ENCODE measurements at places on chromosomes 3 and 15.

GRCh38 chr3:197026481-197026866 lies 3.1 kb downstream of the MELTF start:
- DNase-seq: no peak

DNA sequence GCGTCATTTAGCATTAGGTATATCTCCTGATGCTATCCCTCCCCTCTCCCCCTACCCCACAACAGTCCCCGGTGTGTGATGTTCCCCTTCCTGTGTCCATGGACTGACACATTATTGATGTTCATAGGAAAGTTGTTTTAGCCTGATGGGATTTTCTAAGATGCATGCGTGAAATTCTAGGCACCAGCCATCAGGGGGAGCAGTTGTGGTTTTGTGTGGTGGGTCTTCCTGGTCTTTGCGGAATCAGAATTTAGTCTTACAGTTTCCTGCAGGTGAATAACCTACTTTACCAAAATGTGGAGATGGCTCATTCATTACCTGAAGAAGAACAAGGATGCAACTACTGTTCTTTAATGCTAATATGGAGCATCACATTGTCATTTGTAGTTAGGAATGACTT lies 455.0 kb upstream of the THBS1 start:
- peak; percentile 68 for DNase-seq

GRCh38 chr15:46442184-46442583 lies 807.4 kb downstream of the SQOR start:
- peak; percentile 29 for DNase-seq

GRCh38 chr3:150105886-150106612 lies 135.4 kb upstream of the PFN2 start:
- DNase-seq: no peak

- DNase-seq: peak; percentile 17
These were observed 188.7 kb downstream of the THRB start for GRCh38 chr3:24305795-24306467.

DNA sequence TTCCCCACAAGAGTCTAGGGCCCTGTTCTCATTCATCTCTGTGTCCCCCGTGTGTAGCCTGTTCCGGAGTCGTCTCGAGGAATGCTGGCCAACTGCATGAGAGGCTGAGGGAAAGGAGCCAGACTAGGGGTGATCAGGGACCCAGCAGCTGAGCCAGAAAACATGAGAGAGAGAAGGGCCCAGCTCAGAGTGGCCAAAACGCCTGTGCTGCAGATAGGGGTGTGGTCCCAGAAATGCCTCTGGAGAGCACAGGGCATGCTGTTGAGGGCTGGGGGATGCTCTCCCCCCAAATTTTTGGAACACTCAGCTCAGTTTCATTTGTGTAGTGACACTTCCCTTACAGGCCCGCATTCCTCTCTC lies 14.1 kb downstream of the CYP1A2 start:
- DNase-seq: no peak

DNA sequence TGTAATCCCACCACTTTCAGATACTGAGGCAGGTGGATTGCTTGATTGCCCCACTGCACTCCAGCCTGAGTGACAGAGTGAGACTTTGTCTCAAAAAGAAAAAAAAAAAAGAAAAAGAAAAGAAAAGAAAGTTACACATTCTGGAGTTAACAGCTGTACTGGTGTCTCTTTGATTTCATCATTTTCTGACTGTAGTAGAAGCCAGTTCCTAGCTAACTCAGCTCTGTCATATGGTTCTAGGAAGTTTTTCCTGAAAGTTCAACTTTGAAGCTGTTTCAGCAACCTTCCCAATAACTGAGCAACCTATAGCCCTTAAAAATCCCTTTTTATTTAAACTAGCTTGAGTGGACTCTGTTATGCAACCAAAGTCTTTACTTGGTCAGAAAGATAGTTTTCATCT lies 104.6 kb upstream of the STRIT1 start:
- DNase-seq: no peak

- no peak for DNase-seq
These were observed 32.4 kb downstream of the TRIM71 start for GRCh38 chr3:32850226-32850625.

DNA sequence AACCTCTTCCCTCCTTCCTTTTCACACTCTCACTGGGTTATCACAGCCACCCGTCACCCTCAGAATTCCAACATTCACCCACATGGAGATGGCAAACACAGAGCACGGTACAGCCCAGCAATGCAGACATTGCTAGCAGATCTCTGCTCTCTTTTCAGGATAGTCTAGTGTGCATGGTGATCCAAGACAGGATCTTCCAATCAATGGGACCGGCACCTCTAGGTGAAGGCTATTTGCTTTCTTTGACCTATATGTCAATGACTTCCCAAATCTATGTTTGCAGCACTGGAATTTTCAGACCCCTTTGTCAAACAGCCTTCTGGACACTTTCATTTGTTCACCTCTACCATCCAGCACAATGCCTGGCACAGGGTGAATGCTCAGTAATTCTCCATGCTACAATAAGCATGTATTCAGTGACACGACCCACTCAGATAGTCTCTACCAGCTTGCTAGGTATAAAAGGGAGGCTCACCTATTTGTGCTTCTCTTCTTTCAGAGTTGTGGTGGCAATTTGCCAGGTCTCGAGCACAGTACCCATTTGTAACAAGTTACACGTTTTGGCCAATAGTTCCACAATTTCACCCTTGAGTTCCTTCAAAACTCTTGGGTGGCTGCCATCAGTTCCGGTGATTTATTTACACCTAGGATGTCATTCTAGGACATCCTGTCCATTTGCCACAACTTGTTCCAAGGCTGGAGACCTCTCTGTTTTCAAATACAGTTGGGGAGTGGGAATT lies 279.1 kb upstream of the ICE2 start:
- DNase-seq: no peak

DNA sequence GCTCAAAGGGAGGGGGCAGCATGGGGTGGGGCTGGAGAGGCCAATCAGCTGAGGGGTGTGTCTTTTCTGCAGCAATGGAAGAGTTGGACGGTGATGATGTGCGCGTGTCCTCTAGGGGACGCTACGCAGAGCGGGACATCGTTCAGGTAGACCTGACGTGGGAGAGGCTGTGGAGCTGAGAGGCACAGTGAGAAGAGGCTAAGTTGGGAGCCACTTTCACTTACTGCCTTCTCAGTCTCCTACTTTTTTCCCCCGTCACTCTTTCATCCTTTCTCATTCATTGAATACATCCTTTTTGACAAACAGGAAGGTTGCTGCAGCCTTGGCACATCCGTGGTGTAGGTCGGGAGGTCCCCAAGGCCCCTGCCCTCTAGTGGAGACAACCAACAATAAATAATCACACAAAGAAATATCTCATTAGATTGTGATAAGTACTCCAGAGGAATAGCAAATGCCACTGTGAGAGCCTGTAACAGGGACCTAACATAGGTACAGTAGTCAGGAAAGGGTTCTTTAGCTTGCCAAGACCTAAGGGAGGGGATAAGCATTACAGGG lies 4.4 kb upstream of the BRPF1 start:
- no peak for DNase-seq

- no peak for DNase-seq
These were observed 765.7 kb downstream of the DIPK2A start for GRCh38 chr3:144737281-144737680.

DNA sequence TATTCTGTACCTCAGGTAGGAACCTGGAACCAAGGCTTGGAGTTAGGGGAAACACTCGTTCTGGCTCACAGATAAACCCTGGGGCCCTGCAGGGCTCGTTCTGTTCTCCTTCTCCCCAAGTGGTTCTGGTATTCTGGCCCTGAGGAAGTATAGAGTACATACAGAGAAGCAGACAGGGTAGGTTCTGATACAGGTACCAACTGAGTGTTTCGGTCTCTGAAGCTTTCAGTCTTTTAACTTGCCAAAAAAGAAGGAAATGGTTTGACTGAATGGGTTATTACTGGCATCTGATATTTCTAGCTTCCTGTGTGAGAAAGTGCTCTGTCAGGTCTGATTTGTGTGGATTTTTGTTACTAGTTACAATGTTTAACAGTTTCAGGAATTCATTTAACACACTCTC lies 67.3 kb downstream of the UBE2E2 start:
- no peak for DNase-seq

GRCh38 chr3:64642327-64643151 lies 45.3 kb downstream of the ADAMTS9 start:
- DNase-seq: peak; percentile 86

DNA sequence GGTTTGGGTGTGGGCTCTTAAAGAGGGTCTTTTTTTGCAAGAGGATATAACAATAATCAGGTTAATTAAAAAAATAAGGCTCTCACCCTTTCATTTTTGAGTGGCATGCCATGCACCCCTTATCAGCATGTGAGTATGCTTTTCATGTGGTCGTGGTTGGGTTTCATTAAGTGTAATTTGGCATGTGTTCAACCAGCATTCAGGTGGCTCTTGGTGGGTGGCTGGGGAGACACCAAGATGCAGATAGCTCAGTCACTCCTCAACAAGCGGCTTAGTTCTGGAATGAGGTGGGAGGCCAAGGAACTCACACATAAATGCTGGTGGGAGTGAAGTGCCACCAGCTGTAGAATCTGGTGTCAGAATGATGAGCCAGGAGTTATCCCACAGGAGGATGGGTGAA lies 66.8 kb downstream of the FLNB start:
- no peak for DNase-seq

DNA sequence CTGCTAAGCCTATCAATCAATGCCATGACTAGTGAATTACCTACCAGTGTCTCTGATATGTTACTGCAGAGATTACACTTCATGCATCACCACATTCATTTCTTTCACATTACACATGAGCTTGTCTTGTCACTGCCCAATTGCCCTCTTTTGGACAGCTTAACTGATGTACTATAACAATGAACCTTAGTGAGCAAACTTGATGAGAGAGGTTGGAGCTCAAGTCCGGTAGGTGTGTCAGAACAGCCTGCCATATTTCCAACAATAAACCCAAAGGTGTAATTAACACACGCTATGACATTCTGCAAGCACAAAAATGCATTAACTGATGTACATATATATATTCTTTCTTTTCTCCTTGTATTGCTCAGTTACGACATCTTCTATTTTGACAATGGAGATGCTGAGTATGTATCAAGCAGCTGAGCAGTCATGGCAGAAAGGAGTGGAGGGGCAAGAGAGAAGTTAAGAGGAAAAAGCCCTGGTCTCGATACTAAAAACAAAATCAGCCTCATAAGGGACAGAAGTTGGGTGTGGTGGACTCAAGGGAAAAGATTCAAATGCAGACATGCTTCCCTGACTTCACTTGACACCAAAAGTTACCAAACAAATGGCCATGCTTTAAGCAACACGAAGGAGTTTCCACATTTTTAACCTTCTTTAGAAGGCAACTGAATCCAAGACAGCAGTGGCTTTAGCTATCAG lies 538.2 kb downstream of the FOXP1 start:
- DNase-seq: no peak

- DNase-seq: peak; percentile 66
These were observed 27.2 kb upstream of the PHLDB2 start for GRCh38 chr3:111831840-111832239.

DNA sequence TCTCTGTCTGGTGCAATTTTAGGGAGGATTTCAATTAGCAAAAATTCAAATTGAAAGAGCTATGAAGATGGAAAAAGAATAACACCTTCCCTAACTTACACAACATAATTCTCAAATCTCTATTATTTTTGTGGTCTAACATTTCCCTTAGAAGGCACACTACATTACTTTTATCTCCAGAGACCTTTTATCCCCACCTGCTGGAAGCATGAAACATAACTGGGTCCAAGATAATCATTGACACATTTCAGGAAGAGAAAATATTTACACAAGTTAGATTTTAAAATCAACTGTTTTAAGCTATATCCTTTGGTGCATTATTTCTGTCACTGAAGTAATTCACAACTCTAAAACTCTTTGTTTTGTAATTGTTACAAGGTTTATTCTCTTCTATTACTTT lies 779.5 kb downstream of the ROBO1 start:
- DNase-seq: peak; percentile 28

GRCh38 chr3:136644212-136644611 lies 108.0 kb downstream of the STAG1 start:
- no peak for DNase-seq

GRCh38 chr15:59687836-59688235 lies 1.3 kb downstream of the BNIP2 start:
- peak; percentile 48 for DNase-seq

DNA sequence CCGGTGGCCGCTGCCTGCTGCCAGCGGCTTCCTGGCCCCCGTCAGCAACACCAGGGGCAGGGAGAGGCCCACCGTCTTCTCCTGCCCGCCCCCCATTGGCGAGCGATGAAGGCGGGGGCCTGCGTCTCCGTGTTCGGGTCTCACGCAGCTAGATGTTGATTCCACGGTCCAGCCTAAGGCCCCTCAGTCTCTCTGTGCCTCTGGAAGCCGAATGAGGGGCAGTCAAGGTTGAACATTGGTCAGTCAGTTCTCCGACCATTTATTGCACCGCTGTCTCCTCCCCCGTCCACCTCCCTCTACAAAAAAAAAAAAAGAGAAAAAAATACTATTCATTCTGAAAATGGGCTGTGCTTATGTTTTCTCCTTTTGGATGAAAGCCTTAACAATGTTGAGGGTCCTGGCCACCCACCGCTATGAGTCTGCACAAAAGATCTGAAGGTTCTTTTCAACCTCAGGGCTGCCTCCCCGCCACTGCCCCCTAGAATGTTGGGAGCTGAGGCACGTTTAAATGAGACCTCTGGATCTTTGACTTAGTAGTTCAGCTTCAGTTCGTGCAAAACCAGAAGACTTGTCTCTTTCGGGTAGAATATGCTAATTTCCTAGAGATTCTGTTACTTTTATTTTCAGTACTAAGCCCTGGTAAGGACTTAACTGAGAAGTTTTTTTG lies 736 bp downstream of the IREB2 start:
- peak; percentile 34 for DNase-seq

DNA sequence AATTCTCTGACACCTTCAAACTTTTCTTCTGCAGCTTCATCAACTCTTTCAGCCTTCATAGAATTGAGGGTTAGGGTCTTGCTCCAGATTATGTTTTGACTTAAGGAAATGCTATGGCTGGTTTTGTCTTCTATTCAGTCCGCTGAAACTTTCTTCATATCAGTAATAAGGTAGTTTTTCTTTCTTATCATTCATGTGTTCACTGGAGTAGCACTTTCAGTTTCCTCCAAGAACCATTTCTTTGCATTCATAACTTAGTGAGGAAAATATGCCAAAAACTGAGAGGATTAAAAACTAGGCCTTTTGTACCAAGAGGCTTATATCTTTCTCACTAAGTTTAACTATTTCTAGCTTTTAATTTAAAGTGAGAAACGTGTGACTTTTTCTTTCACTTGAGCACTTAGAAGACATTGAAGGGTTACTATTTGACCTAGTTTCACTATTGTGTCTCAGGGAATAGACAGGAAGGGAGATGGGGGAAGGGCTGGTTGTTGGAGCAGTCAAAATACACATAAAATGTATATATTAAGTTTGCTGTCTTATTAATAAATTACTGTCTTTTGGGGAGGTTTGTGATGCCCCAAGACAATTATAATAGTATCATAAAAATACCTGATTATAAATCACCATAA lies 1110.1 kb downstream of the TBL1XR1 start:
- no peak for DNase-seq

DNA sequence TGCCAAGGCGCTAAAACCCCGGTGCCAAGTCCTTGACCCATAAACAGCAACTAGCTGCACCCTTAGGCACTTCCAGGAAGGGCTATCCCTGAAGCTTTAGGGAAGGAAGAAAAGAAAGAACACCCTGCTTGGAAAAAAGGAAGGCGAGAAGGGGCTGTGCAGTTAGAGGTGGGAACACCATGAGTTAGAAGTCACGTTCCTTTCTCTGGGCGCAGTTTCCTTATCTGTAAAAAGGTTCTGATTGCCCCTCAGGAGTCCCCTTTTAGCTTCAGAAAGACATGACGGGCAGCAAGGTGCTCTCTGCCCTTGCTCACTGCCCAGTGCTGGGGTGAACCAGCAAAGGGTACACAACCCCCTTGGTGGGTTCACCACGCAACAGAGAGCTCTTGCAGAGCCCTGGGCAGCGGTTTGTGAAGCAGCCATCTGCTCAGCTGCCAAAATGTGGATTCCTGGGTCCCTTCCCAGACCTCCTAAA lies 798 bp downstream of the GCHFR start:
- no peak for DNase-seq
